ENCODE measurements at places on chromosomes 16 and 17.

GRCh38 chr16:27351989-27352388, 38.2 kb downstream of the IL4R start:
- no peak for DNase-seq

DNA sequence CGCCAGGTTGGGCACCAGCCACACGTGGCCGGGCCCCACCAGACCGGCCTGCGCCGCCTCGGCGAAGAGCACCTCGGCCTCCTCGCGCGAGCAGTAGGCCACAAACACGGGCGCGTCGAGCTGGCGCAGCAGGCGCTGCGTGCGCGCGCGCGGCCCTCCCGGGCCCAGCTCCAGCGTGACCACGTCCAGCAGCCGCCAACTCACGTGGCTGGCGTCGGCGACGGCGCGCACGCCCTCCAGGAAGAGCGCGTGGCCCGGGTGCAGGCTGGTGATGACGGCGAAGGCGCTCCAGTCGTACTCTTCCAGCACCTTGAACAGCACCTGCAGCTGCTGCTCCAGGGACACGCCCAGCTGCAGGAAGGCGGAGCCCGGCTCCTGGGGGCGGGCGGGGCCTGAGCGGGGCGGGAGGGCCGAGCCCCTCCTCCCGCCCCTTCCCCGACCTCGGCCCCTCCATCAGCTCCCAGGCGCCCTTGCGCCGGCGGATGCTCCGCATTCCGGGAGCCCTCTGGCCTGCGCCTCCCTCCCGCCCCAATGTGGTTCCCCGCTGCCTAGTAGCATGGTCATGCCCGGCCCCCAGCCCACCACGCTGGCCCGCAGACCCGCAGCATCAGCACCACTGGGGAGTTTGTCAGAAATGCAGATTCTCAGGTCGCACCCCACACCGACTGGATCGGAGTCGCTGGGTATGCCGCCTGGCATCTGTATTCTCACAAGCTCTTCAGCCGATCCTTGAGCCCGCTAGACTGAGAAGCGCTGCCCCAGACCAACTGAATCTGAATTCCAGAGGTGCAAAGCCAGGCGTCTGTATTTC, 7.2 kb downstream of the GRIN2C start:
- peak; percentile 44 for DNase-seq

DNA sequence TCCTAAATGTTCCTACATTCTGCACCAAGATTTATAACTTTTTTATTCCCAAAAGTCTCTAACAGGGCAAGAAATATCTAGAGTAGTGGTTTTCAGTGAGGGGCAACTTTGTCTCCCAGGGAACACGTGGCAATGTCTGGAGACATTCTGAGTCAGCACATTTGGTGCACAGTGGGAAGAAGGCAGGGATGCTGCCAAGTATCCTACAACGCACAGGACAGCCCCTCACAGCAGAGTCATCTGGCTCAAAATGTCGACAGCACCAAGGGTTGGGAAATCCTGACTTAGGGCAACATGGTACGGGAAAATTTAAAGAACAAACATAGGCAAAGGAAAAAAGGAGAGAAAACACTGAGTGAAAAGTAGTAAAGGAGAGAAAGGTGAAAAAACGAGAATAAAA, 61.8 kb downstream of the SMG6 start:
- no peak for DNase-seq

DNA sequence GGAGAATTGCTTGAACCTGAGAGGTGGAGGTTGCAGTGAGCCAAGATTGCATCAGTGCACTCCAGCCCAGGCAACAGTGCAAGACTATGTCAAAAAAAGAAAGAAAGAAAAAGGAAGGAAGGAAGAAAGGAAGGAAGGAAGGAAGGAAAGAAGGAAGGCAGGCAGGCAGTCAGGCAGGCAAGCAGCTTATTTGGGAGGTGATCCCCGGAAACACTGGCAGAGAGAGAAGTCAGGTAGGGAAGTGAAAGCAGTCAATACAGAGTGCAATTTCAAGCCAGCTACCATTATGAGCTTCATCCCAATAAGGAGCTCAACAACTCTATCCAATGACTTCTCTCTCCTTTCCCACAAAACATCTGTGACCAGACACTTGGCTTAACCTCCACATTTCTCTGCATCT, 83.0 kb upstream of the TBC1D3K start:
- DNase-seq, result no peak

- DNase-seq, result no peak
Measured at GRCh38 chr16:47069313-47069712, 74.4 kb downstream of the NETO2 start.

DNA sequence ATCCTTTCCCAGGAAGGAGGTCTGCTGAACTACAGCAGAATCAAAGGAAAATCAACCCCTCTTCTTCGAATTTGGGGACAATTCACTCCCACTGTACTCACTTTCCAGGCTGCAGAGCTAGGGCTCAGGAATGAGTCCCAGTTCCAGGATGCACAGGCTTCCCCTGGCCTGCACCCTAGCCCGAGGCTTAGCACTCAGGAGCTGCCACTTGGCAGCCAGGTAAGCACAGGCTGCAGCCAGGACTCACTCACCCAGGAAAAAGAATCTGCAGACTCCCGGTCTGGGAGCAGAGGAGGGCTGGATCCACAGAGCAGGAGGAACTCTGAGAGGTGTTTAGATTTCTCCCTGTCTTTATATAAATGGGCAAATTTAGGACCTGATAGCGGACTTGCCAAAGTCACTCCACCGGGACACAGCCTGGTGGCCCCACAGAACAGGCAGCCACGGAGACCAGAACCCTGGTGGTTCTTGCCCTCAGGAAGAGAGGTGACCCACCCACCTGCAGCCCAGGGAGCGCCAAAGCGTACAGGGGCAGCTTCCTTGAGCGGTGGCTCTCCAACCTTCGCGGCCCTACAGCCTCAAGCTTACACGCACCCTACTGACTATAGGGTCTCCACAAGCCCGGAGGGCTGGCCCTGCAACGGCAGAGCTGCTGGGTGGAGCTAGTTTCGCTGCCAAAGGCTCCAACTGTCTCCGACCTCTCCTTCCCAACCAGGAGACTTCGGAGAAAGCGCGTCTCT, 4.8 kb downstream of the CBLN1 start:
- DNase-seq, result no peak

DNA sequence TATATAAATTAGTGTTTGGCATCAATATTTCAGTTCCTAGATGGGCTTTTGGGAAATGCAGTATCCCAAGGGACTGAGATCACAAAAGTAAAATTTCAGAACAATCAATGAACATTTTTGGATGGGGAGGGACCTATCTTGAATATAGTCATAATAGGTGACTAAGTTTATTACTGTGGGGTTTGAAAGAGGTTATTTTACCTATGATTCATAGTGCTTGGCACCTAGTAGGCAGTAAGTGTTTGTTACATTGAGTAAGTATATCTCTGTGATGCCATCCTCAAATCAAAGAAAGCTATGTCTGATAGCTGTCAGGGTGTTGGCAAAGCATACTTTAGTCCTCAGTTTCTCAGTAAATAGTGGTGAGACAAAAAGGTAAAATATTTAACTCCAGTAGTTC, 36.9 kb downstream of the ZNF207 start:
- peak; percentile 80 for DNase-seq

DNA sequence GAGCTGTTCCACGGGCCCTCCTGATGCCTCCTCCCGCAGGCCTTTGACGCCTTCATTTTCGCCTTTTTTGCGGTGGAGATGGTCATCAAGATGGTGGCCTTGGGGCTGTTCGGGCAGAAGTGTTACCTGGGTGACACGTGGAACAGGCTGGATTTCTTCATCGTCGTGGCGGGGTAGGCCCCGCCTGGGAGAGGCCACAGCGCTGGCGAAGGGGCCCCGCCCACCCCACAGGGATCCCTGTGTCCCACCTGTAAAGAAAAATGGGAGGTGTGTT, 29.7 kb downstream of the TPSG1 start:
- DNase-seq, result no peak

DNA sequence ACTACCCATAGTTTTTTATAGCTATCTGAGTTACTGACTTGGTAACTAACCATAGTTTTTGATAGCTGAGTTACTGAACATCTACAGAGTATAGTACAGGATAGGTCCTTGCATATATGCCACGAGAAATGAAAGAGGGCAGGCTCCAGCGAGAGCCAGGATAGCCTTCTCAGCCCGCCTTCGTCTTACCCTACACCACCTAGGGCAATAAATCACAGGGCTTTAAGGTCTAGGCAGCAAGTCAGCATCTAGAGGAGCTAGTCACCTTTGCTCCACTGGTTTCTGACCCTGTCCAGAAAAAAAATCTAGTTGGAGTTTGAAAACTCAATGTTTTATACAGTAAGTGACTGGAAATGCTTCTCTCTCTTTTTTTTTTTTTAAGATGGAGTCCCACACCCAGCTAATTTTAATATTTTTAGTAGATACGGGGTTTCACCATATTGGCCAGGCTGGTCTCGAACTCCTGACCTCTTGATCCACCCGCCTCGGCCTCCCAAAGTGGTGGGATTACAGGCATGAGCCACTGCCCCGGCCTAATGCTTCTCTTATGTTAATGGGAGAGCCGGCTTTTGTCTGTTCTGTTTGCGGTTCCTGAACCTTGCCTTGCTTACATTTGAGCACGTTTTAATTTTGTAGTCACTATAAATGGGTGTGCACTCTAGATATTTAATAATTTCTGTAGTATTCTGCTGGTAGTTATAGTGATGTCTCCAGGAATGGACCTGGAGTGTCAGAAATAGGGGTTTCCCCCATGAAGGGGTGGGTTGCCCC, 2.8 kb downstream of the BFAR start:
- DNase-seq, result no peak

GRCh38 chr17:9021158-9021991, at the start of gene NTN1:
NTN1 (plus strand) TSS chr17:9021510; CDS start chr17:9022374, 864 bp downstream.
- no peak for DNase-seq

GRCh38 chr16:87806261-87806640, 40.5 kb upstream of the KLHDC4 start:
- peak; percentile 59 for DNase-seq

GRCh38 chr16:4273858-4274311, 1.1 kb upstream of the TFAP4 start:
- DNase-seq, result peak; percentile 67

DNA sequence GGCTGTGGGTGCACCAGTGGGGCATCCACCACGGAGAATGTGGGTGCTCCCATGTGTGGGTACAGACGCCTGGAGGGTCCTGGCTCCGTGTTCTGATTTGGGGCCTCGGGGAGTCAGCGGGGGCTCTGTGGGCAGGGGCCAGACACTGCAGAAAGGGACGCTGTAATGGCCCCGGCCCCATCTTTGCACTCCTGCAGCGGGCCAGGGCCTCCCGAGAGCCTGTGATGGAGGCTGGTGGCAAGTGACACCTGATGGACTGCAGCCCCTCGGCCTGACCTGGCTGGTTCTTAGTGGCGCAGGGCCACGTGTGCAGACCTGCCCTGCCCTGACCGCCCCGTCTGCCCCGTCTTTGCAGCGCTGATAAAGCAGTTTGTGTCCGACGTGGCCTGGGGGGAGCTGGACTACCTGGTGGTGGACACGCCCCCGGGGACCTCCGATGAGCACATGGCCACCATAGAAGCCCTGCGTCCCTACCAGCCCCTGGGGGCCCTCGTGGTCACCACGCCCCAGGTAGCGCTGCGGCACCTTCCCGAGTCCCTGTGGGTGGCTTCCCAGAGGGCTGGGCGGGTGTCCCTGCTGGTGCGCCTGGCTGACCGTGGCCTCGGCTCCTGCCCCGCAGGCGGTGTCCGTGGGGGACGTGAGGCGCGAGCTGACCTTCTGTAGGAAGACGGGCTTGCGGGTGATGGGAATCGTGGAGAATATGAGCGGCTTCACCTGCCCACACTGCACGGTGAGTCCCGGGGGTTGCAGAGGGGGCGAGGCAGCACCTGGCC, 4.7 kb downstream of the NUBP2 start:
- DNase-seq, result no peak

All from bronchial epithelial cell (primary cell).